ENCODE measurements at places on chromosomes 11 and 22.

GRCh38 chr11:115085461-115086210, 407.3 kb downstream of the NXPE2 start:
- DNase-seq: no peak

GRCh38 chr11:73323464-73323863, 15.4 kb downstream of the ARHGEF17 start:
- DNase-seq: no peak

- DNase-seq: no peak
These were observed 15.3 kb upstream of the CWF19L2 start for GRCh38 chr11:107472966-107473365.

DNA sequence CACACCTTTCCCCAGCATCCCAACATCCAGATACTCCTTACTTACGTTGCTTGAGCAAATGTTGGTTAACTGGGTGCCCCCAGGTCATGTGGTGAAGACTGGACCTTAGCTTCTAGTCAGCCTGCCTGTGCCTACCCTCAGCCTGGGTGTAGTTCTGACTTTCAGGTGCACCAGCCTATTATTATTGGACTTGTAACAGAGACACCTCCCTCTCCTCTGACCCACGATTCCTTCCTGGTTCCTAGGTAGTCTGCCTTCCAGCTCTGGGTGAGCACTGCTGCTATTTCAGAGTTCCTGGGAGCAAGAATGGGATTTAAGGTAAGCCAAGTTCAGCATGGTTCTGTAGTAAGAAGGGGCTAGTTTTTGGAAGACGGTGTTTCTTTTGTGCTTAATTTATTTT, 138.2 kb downstream of the DSCAML1 start:
- no peak for DNase-seq

DNA sequence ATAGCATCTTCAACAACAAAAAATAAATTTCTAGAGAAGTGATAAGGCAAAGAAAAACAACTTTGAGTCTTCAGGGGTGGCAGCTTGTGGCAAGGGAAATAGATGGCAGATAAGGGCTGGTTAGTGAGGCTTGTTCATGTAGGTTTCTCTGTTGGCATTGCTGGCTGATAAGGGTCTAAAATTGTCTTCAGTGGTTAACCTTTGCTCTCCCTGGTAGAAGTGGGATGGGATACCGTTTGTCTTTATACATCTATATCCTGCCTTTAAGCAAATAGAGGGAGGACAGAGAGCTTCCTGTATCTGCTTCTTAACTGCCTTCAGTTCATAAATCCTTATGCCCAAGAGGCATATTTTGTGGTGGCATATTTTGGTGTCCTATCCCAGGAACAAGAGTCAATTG, 57.1 kb downstream of the TRAF6 start:
- no peak for DNase-seq

DNA sequence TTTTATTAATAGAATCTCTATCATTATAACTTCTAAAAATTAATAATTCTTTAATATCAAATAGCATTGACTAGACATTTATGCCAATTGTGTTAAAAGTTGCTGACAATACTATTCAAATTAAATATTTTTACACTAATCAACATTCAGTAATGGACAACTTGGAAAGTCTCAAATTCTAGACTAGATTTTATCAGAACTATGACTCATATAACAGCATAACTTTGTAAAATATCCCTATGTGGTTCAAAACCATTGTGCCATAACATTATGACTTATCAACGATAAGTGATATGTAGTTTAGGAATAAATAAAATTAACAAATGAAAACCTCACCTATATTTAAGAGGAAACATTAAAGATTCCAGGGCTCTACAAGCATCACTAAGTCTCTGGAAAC, 291.8 kb downstream of the SBF2 start:
- no peak for DNase-seq

- DNase-seq: no peak
These were observed 27.0 kb downstream of the ADA2 start for GRCh38 chr22:17192186-17192585.

DNA sequence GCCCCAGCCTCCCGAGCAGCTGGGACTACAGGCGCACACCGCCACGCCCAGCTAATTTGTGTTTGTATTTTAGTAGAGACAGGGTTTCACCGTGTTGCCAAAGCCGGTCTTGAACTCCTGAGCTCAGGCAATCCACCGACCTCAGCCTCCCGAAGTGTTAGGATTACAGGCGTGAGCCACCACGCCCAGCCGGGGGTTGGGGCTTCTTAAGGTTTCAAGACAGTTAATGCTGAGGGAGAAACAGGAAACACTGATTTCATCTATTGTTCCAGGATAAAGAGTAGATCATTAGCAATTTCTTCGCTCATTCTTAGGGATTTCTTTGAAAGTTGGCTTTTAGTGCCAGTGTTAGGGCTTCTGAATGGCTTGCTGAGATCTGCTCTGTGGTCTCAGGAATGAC, 21.2 kb upstream of the CLMP start:
- DNase-seq: no peak

DNA sequence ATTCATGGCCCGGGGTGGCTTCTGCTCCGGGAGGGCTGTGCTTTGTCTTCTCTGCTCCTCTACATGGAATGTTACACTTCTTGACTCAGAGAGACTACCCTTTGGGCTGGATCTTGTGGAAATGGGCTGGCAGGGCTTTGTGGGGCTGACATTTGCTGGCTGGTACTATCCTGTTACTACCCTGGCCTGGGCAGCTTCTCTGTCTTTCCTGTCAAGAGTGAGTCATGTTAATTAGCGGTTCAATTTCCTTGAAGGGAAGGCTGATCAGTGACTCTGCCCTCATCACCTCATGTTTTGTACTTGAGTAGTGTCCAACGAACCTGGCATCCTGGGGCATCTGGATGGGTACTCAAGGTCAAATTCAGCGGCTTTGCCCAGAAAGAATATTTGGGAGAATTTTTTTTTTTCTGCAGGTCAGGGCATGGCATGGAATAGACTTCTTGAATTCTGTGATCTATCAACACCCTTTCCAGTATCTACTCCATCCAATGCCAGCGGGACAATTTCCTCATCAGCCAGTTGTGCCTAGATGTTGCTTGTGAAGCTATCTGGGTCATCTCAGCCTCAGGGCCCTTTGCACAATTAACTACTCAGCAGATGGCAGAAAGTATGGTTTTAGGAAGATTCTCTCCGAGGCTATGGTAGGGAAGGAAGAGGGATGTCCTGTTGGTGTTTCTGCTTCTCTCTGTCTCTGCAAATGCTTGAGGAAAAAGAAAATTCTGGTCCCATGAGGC, 140.5 kb upstream of the PLET1 start:
- no peak for DNase-seq

GRCh38 chr22:32583074-32583682, 108.6 kb downstream of the FBXO7 start:
- no peak for DNase-seq

GRCh38 chr22:36184433-36185025, 17.1 kb downstream of the APOL4 start:
- no peak for DNase-seq

DNA sequence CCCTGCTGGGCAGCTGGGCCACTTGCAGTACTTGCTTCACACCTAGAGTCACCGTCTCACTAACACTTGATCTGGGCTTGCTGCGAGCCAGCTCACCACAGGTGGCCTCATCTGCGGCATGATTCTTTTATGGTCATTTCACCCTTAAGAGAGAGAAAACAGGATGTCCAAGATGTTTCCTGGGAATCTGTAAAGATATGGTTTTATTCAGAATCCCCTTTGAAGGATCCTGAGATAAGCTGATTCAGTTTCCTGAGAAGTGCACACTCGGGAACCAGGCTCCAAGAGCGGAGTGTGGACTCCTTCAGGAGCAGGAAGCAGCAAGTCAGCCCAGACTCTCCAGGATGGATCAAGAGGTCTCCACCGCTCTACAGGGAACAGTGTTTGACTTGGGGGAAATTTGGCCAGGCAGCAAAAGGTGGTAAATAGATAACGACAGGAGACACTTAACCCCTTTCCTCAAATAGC, 21.8 kb upstream of the TP53AIP1 start:
- no peak for DNase-seq

- no peak for DNase-seq
These were observed 9.2 kb upstream of the MRGPRF start for GRCh38 chr11:69022260-69022659.

- no peak for DNase-seq
These were observed 1185.3 kb downstream of the JRKL start for GRCh38 chr11:97574976-97575665.

DNA sequence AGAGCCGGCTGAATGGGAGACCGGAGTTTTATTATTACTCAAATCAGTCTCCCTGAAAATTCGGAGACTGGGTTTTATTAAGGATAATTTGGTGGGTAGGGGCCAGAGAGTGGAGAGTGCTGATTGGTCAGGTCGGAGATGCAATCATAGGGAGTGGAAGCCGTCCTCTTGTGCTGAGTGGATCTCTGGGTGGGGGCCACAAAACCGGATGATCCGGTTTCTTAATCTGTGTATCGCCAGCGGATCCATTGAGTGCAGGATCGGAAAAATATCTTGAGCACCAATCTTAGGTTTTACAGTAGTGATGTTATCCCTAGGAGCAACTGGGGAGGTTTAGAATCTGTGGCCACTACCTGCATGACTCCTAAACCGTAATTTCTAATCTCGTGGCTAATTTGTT, 886 bp upstream of the NIPSNAP1 start:
- DNase-seq: no peak

- DNase-seq: no peak
These were observed 68.1 kb downstream of the LIF start for GRCh38 chr22:30178181-30179126.

DNA sequence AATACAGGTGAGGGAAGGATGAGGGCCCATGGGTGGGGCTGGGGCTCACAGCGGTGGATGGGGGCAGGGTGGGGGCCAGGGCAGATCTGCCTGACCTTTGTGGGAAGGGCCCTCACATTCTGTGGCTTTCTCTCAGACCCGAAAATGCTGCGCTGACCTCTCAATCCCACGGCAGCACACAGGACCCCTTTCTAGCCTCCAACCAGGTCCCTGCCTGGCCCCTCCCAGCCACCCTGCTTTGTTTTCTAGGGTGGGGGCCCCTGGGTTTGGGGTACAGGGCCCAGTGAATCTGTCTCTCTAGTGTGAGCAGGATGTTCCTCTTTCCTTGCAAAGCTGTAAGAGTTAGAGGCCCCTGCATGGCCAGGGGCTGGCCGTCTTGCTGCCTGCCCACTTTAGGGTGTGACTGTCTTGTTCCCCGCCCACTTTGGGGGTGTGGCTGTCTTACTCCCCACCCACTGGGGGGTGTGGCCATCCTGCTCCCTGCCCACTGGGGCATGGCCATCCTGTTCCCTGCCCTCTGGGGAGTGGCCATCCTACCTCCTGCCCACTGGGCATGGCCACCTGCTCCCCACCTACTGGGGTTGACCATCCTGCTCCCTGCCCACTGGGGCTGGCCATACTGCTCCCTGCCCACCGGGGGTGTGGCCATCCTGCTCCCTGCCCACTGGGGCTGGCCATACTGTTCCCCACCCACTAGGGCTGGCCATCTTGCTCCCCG, 11.5 kb downstream of the PARVG start:
- no peak for DNase-seq

GRCh38 chr11:134800130-134800529, 388.1 kb upstream of the B3GAT1 start:
- no peak for DNase-seq

DNA sequence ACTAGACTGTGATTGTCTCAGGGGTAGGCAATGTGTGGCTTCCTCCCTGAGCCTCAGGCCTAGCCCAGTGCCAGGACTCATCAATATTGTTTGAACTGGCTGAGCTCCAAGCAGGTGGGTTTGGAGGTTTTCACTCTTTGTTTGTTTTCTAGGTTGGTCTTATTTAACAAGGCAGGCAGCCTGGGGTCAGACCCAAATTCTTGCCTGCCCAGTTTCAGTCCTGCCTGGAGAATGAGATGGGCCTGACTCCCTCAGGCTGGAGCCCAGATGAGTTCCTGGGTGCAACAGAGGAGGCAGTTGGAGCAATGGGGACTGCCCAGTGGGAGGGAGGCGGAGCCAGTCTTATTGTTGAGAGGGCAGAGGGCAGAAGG, 28.3 kb upstream of the TP53I11 start:
- no peak for DNase-seq

DNA sequence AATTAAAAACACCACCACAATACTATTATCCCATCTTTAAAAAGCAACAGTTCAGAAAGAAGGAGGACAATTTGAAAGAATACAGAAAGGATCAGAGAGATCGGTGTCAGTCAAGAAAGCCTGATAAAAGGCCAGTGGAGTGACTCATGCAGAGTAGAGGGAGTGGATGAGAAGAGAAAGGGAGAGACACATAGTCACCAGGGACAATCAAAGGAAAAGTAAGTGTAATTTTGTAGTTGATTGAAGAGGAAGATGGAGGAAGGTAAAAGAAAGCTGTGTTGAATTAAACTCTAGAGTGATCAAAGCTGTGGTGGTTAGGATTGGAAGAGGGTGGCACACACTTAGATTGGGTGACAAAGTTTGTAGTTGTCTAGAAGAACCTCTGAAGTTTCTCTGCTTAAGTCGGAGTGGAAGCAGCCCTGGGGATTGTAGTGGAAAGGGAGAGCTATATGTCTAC, 14.1 kb downstream of the SPECC1L start:
- no peak for DNase-seq

GRCh38 chr22:23301591-23301990, 121.3 kb downstream of the BCR start:
- no peak for DNase-seq

GRCh38 chr11:124717786-124718651, 21.7 kb upstream of the NRGN start:
- DNase-seq: no peak

DNA sequence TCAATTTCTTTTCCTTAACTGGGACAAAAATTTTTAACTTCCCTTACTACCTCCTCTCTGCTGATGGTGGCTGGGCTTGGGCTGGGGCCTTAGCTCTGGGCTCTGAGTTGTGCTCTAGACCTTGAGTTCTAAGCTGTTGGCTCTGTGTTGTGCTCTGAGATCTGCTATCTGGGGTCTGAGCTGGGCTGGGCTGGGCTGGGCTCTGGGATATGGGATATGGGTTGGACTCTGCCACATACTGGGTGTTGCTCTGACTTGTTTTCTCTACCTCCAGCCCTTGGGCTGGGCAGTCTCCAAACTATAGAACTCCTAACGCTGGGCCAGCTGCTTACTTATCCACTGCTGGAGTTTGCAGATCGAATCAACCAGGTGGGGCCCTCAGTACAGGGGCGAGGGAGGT, 41.9 kb downstream of the DNHD1 start:
- no peak for DNase-seq

Data from stimulated activated CD4-positive, alpha-beta T cell treated with anti-CD3 and anti-CD28 coated beads, Interleukin-1b, Interleukin-23, amount 100 ng/mL, for 1 hour (primary cell).